Umbilical cord (tissue), 2 donors: ENCODE measurements at places on chromosomes 5 and 9. TPM values are rescaled to one million over a fixed set of nuclear protein-coding genes. Genes with fewer than 3 reads are reported as not detected.

The TMC1 gene
- total RNA-seq: 0.96 TPM

DNA sequence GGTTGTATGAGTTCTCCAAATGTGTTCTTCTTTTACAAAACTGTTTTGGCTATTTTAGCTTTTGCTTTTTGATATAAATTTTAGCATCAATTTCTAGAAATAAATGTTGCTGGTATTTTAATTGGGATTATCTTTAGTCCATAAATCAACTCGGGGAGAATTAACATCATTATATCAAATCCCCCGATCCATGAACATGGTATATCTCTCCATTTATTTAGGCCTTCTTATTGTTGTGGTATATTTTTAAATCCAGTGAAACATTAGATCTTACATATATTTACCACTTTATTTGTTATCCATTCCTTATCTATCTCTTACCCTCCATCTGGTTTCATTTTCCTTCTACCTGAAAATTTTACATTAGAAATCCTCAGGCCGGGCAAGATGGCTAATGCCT lies 7.3 kb upstream of the CDKN2AIPNL start:
- no peak for DNase-seq

DNA sequence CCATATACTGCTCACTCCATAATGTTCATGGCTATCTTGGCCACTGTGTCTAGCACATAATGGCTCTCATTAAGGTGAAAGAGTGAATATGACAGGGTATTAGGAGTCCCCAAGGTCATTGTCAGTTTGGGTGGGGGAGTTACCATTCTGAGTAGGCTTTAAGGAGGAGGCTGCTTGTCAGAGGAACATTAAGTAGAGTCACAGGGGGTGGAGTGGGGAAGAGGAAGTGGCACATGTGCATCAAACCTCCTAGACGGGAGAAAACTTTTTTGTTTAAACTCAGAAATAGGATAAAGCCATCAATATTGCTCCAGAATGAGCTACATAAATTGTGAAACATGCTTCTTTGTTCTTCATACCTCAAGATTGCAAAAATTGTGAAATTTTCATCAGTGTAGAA lies 45.5 kb downstream of the DAB2IP start:
- no peak for DNase-seq

- peak; percentile 84 for DNase-seq
Observed at GRCh38 chr5:95781101-95781583, 41.4 kb downstream of the GLRX start.

- DNase-seq: no peak
Observed at GRCh38 chr5:37709020-37709419, 130.8 kb downstream of the GDNF start.

GRCh38 chr9:83034026-83034425 lies 28.9 kb downstream of the RASEF start:
- DNase-seq: no peak

The EIF4E1B gene
- total RNA-seq: 5.3 TPM

- peak; percentile 88 for DNase-seq
Observed at GRCh38 chr5:107878661-107879060, 207.9 kb upstream of the EFNA5 start.

GRCh38 chr9:105333076-105333475 lies 88.6 kb downstream of the SLC44A1 start:
- DNase-seq: no peak

DNA sequence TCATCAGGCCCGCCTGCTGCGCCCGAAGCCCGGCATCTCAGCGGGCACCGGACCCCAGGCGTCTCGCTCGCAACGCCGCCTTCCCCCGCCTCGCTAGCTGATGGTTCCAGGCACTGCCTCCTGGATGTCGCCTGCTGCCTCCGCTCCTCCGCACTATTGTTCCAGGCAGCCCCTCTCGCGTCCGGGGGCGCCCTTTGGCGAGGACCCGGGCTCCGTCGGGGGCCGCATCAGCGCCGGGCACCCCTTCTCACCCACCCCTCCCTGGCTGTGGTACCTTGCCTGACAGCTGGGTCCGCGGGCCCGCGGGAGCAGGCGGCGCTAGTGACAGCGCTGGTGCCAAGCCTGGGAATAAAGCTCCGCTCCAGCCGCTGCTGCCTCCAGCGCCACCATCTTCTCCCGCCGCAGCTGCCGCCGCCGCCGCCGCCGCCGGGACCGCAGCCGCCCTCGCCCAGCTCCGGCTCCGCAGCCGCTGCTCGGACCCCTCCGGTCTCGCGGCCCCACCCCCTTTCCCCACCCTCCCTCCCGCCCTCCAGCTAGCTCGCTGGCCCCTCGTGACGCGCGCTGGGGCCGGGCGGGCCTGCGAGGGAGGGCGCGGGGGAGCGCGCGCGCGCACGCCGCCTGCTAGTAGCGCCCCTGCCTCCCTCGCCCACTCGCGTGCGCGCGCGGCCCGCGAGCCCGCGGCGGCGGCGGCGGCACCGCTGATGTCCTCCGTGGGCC lies at the start of gene APBA1:
Gene APBA1 (minus strand): TSS at position 493 of the 717 bp plus-strand sequence.
- DNase-seq: peak; percentile 87

DNA sequence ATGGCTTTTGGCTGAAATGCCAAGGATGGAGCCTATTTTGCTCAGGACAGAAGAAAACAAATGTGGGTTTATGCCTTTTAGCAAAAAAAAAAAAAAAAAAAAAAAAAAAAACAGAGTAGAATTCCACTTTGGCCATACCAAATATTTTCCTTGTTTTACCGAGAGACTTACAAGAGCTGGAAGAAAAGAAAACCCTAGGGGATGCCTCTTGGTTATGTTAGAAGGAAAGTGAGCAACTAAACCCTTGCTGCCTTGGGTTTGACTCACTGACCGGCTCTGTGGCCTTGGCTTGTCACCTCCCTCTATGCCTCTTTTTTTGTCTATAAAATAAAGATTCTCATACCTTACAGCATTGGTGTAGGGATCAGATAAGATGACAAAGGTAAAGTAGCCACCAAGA lies 69.6 kb upstream of the ABCA1 start:
- DNase-seq: no peak

The SHROOM1 gene
- 4.3 TPM for total RNA-seq

DNA sequence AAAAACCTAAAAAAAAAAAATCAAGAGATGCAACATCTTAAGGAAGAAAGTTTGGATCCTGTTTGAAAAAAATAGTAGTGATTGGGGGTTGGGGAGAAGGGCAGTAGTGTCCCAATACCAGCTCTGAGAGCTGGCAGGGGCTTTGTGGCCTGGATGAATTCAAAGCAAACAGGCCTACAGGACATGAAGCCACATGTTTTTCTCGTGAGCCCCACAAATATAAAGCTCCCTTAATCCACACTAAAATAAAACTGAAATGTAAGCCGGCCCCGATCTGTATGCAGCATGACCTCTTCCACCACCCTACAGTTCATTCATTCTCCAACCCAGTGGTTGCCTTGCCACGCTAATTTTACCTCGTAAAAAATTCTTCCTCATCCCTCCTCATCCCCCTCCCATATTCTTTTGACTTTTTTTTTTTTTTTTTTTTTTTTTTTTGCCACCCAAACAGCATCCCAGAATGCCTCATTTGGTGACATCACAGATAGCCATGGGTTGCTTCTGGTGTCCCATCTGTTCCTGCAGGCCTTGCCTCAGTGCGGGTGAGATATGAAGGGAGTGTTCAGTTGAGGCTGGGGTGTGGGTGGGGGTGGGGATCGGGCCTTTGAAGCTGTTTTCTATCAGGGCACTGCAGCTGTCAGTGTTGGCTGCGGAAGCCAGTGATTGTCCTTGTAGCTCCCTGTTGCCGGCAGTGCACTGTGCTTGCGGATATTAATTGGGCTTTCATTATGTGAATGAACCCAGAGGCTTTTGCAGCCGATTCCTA lies 81.6 kb upstream of the NFIB start:
- peak; percentile 44 for DNase-seq

GRCh38 chr9:127014910-127015540 lies 100.4 kb downstream of the RALGPS1 start:
- no peak for DNase-seq

GRCh38 chr5:14457476-14457875 lies 124.1 kb upstream of the OTULINL start:
- peak; percentile 7 for DNase-seq

The ADGRD2 gene
- total RNA-seq: not detected

DNA sequence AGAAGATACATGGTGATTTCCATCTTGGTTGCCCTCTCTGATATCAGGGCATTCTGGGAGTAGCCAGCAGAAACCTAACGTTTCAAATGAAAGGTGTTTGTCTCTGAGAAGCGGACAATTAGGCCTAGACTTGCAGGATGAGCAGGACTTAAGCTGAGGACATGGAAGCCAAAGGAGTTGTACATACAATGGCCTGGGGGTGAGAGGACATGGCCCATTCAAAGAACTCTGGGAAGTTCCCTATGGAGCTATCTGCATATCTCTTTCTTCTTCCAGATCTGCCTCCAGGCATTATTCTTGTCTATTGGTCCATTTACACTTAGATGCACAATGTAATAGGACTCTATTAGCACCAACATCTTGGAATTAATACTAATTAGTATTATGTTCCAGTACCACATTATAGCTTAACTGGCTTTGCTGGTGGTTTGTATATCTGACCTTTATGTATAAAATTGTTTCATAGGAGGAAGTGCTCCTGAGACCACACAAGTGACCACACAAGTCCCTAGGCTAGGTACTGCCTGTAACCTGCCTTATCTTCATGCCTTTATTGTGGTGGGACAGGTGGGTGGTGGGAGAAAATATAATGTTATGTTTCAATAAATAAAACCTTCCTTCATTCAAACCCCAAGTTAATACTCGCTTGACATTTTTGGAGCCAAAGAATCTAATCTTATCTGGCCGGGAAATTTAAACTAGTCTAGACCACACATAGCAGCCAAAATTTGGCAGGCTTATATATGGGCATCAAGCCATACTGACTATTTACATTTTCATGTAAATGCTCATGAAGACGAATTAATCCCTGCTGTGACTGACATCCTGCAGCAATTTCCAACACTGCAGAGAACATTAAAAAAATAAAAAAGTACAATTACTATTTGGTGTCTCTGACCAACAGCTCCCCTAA lies 52.1 kb upstream of the EQTN start:
- DNase-seq: peak; percentile 47

- no peak for DNase-seq
Observed at GRCh38 chr5:115941051-115941675, 21.1 kb upstream of the LVRN start.

- DNase-seq: no peak
Observed at GRCh38 chr5:151198861-151199260, 25.0 kb downstream of the CCDC69 start.

GRCh38 chr5:65192331-65192730 lies 289.4 kb downstream of the ADAMTS6 start:
- DNase-seq: no peak

The TNC gene
- total RNA-seq: 437 TPM

The BTNL3 gene
- not detected for total RNA-seq

DNA sequence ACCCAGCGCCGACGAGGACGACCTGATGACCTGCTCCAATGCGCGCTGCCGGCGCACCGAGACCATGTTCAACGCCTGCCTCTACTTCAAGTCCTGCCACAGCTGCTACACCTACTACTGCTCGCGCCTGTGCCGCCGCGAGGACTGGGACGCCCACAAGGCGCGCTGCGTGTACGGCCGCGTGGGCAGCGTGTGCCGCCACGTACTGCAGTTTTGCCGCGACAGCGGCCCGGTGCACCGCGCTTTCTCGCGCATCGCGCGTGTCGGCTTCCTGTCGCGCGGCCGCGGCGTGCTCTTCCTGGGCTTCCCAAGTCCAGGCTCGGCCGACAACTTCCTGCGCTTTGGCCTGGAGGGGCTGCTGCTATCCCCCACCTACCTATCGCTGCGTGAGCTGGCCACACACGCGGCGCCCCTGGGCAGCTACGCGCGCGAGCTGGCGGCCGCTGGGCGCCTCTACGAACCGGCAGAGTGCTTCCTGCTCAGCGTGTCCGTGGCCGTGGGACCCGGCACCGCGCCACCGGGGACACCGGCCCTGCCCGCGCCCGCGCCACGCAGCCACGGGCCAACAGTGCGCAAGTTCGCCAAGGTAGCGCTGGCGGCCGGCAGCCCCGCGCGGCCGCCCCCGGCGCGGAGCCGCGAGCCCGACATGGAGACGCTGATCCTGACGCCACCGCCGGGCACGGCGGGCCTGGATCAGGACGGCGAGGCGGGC lies 2.7 kb upstream of the PHPT1 start:
- DNase-seq: no peak
